Endothelial cell (in vitro differentiated cells): ENCODE measurements at places on chromosomes 1 and 21.

DNA sequence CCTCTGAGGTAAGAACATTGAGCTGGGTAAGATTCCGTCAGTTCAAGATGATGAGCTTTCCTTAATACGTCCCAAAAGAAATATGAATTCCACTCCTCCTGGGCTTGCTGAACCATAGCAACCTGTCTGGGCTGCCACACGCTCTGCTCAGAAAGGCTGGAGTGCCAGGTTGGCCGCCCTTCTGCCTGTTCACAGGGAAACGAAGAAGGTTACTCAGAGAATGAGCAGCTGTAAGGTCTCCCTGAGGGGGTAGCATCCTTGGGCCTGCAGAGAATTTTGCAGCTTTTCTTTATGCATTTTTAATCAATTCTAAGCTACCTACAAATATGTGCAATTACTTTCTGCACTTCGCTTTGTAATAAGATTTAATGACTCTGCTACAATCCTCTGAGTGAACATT lies 130.7 kb upstream of the BACE2 start:
- DNase-seq = no peak

DNA sequence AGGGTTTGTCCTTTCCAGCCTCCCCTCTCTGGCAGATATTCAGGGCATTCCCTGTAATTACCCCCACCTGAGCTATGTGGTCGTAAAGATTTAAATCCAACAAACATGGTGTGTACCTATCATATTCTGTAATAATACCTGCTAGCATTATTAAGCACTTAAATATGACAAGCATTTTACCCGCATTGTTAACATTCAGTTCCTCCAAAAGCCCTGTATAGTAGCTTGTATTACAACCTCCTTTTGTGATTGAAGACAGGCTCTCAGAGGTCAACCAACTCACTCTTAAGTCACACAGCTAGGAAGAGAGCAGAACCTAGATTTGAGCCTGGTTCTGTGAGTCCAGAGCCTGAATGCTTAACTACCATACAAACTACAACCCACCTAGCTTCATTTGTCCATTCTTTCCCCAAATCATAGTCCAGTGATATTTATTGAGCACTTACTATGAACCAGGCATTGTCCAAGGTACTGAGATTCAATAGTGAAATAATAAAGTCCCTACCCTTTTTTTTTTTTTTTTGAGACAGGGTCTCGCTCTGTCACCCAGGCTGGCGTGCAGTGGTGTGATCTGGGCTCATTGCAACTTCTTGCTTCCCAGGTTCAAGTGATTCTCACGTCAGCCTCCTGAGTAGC lies 13.8 kb upstream of the KDM4A start:
- no peak for DNase-seq

- DNase-seq = no peak
Measured at GRCh38 chr1:154972213-154972516, 1.6 kb upstream of the SHC1 start.

- no peak for DNase-seq
Measured at GRCh38 chr1:76153841-76154205, 79.3 kb downstream of the ST6GALNAC3 start.

GRCh38 chr21:38798481-38798882 lies 7.2 kb upstream of the ETS2 start:
- no peak for DNase-seq

DNA sequence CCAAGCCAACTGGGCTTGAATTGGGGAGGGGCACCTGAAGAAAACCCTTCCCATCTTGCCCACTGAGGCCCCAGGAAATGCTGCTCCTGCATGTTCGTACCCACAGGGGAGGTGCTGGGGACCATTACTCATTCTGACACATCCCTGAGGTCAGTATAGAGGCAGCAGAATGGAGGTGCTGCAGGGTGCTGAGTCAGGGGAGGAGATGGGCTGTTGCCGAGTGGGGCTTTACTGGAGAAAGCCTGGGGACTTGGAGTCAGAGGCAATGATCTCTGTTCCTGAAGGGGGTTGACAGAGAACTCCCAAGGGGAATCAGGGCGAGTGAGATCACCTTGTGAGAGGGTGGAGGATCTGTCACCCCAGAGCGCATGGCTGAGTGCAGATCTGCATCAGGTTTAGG lies 40.2 kb upstream of the KCNA10 start:
- DNase-seq = no peak

GRCh38 chr1:199735660-199736059 lies 291.9 kb upstream of the NR5A2 start:
- no peak for DNase-seq
